ENCODE measurements at places on chromosomes 2 and 18.

GRCh38 chr2:135965756-135966155, 19.7 kb downstream of the DARS1 start:
- DNase-seq: no peak

DNA sequence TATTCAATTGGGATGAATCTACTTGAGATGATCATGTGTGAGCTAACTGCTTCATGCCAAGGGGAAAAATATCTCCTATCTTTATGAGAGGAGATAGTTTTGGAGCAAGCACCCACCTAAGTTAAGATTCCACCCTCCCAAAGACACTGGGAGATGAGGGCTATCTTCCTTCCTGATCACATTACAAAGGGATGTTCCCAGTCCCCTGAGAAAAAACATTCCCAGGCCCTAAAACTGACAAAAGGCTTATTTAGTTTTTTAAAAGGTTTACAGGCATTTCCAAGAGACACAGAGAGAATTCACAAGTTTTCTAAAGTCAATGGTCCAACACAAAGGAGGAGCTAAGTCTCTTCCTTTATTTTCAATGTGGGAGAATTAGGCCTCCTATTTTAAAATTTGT, 401.5 kb downstream of the FBXO15 start:
- DNase-seq: no peak

- DNase-seq: no peak
Observed at GRCh38 chr2:68052717-68053422, 9.9 kb downstream of the C1D start.

GRCh38 chr2:9594366-9595054, 36.3 kb downstream of the YWHAQ start:
- no peak for DNase-seq

All from GM20000 (cell line).